Panc1 (cell line): ENCODE measurements at places on chromosomes 11 and 22. TPM values are rescaled to one million over a fixed set of nuclear protein-coding genes. Genes with fewer than 3 reads are reported as not detected.
A peak's percentile ranks its signal among the peaks of the same experiment; 100 is the strongest.

- DNase-seq = no peak
These were observed 99.3 kb upstream of the SYT13 start for GRCh38 chr11:45385423-45385822.

DNA sequence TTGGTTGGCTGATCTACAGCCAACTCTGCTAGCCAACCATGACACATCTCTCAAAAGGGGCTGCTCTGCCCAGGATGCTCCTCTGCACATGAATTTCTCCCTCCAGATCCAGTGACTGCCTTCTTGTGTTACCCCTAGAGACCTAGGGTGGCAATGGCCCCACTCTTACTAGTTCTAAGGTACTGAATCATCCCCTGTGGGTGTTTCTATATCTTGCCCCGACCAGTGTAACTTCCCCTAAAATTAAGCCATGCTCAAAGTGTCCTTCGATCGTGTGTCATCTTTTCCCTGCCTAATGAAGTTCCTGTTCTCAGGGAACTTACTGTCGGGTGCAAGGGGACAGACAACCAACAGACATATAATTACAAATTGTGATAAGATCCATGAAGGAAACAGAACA is 113.3 kb downstream of the FAM76B start:
- no peak for DNase-seq

DNA sequence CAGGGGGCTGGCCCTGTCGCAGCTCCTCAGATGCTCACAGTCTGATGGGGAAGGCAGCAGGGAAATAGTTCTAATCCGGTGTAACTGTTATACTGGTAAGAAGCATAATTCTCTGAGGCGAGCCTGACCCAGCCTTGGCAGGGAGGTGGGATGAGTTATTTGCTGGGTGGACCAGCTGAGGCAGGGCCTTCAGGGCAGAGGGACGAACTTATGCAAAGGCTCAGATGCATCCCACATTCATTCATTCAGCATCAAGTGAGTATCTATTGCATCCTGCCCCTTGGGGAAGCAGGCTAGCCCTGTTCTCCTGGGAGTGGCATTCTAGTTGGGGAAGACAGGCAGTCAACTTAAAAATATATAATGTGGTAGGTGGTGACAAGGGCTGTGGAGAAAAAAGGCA is 13.6 kb upstream of the SREBF2 start:
- no peak for DNase-seq

- no peak for DNase-seq
These were observed 13.2 kb upstream of the PEX26 start for GRCh38 chr22:18064636-18065035.

SLC5A1 gene
- 0.03 TPM for total RNA-seq

DNA sequence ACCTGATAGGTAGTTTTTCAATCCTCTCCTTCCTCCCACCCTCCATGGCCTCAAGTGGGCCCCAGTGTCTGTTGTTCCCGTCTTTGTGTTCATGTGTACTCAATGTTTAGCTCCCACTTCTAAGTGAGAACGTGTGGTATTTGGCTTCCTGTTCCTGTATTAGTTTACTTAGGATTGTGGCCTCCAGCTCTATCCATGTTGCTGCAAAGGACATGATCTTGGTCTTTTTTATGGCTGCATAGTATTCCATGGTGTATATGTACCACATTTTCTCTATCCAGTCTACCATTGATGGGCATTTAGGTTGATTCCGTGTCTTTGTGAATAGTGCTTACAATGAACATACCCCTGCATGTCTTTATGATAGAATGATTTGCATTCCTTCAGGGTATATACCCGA is 54.1 kb upstream of the CFAP300 start:
- DNase-seq = no peak

MFNG gene
- 7.1 TPM for total RNA-seq

DNA sequence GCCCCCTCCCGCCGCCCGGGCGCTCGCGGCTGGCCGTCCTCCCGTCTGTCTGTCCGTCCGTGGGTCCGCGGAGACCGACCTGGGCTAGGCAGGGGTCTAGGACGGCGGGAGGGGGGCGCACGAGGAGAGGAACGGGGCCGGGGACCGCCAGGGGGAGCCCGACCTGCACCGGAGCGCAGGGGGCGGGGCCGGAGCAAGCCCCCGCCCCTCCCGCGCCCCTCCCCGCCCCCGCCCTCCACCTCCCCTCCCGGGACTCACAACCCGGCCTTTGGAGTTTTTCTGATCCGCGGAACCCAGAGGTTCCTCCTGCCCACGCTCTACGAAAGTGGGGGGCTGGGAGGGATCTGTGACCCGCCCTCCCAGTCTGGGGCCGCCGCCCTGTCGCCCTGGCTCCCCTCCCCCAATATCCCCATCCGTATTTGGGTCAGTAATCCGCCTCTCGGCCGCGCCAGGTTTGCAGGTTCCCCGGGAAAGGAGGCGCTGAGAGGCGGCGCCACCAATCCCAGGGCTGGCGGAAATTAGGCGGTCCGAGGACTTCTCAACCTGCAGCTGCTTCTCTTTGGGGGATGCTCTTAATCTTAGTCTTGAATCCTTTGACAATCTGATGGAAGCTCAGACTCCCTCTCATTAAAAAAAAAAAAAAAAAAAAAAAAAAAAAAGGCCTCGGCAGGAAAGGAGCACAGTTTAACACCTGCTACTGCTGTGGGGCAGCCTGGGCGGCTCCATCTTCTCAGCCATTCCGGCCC is 925 bp upstream of the KCNJ11 start:
- DNase-seq = no peak

GRCh38 chr11:45278714-45279113 is 7.4 kb downstream of the SYT13 start:
- DNase-seq = no peak

NPAS4 gene
- 0.08 TPM for total RNA-seq

DNA sequence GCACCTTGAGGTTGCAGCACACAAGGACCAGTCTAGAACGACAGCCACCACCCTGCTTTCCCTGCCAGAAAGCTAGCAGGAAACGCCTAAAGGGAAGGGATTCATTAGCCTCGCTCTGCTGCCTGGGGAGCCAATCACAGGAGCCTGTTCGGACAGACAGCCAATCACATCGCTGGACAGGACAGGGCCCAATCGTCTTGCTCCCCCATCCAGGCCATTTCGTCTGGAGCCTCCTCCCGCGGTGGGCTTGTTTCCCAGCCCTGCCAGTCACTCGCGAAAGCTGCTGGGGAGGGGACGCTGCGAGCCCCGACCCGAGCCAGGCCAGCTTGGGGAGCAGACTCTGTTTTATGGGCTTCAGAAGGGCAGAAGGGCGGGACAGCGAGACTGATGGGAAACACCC is 79.8 kb upstream of the NCAM1 start:
- no peak for DNase-seq

DNA sequence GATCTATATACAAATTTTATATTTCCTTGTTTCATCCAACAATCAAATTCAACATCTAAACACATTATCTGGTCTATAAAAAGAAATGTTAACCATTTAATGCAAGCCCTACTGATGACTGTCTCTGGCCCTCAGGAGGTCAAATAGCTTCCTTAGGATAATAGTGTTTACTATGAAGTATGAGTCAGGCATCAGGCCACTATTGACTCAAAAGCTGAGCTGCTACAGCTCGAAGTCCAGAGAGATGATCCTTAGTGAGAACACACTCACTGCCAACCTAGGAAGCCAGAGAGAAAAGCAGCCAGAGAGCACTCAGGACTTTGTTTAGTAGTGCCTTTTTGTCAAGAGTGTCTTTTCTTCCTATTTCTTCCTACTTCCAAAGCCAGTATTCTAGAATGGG is 171.8 kb downstream of the SOX6 start:
- DNase-seq = peak; percentile 52

DNA sequence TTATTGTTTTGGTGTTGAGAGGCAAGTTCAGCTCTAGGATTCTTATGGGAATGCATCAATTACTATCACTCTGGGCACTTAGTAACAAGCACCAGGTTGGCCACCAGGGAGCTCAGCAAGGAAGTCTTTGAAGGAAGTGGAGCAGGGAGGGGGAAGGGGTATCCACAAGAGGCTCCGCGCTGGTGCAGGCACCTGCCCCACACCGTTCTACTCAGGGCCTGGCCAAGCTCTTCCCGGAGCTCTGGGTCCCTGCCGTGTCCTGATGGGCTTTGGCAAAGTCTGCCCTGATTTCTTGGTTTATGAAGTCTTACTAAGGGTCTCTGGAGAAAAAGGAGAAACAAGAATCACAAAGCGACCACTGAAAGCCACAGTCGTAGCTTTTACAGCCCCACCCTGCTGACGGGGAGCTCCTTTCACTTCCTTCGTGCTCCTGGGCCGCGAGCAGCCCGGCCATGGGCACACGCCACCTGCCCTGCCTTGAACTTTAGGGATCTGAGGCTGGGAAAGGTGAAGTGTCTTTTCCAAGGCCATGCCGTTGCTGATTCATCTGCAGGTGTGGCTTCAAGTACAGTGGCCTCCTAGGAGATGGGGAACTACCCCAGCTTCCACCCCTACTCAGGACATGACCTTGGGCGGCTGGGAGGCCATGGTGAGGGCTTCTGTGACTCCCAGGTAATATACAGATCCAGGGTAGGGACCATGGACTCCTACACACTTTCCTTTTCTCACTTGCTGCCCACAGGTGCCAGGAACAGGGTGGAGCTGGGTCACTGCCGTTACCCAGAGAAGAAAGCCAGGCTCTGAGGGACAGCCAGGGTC is 15.9 kb upstream of the LRRC32 start:
- no peak for DNase-seq

CELSR1 gene
- total RNA-seq = 30.7 TPM
